ENCODE measurements at places on chromosomes 5 and 9. TPM values are rescaled to one million over a fixed set of nuclear protein-coding genes. Genes with fewer than 3 reads are reported as not detected.
A peak's percentile ranks its signal among the peaks of the same experiment; 100 is the strongest.

DNA sequence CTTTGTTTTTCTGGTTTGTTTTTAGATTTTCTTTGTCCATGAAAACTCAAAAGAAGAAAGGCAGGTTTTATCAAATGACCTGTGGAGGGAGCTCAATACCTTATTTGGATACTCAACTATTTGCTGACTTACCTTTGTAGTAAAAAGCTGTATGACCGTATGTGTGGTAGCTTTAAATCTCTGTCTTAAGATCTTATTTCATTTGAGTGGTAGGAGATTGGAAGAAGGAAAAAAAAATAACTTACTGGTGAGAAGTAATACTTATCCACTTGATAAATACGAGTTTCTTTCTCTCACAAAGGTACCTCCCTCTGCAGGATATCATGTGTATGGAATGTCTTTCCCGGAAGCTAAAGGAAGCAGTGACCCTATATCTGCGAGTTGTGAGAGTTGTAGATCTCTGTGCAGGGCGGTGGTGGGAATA, 15.0 kb downstream of the FBXO38 start:
- DNase-seq: no peak

GRCh38 chr9:84667571-84668195, 1.8 kb upstream of the NTRK2 start:
- DNase-seq: no peak

GRCh38 chr9:79800578-79800977, 228.8 kb downstream of the TLE4 start:
- DNase-seq: no peak

DNA sequence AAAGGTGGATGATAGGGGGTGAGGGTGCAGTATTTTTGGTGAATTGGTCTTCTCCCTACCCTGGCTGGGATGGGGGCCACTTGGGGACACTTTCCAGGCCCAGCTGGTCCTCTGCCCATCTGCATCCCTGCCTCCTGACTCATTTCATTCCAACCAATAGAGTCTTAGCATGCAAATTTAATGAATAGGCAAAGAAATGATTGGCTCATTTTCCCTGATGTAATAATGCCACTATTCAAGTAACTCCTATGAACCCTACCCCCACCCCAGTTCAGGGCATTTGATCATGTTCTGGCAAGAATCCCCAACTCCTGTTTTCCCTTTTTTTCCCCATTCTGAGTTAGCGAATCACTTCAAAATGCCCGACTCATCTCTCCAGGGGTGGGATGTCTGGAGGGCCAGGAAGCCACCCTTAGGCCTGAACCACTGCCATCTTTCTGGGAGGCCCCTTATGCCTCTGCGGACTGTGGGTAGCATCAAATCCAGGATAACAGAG, 56.7 kb downstream of the PCDH1 start:
- no peak for DNase-seq

GRCh38 chr5:138990986-138991590, 116.0 kb upstream of the LRRTM2 start:
- DNase-seq: peak; percentile 11

DNA sequence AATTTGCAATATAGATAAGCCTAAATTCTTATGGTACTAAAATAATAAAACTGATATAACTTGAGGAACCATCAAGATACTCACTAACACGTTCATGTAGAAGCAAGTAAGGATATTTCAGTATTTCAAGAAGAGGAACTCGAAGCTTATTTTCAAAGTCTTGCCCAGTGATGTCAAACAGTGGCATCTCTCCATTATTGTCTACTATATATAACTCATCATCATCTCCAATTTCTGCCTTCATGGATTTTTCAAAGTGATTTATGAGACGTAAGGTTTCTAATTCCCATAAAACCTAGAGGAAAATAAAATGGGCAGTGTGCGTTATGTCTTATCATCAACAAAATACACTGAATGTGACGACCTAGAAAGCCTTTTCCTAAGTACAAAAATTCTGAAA, 8.6 kb downstream of the SETX start:
- no peak for DNase-seq

- no peak for DNase-seq
Measured at GRCh38 chr5:140003519-140003918, 39.6 kb downstream of the NRG2 start.

GRCh38 chr5:53739111-53739510, 178.7 kb downstream of the NDUFS4 start:
- DNase-seq: no peak

DNA sequence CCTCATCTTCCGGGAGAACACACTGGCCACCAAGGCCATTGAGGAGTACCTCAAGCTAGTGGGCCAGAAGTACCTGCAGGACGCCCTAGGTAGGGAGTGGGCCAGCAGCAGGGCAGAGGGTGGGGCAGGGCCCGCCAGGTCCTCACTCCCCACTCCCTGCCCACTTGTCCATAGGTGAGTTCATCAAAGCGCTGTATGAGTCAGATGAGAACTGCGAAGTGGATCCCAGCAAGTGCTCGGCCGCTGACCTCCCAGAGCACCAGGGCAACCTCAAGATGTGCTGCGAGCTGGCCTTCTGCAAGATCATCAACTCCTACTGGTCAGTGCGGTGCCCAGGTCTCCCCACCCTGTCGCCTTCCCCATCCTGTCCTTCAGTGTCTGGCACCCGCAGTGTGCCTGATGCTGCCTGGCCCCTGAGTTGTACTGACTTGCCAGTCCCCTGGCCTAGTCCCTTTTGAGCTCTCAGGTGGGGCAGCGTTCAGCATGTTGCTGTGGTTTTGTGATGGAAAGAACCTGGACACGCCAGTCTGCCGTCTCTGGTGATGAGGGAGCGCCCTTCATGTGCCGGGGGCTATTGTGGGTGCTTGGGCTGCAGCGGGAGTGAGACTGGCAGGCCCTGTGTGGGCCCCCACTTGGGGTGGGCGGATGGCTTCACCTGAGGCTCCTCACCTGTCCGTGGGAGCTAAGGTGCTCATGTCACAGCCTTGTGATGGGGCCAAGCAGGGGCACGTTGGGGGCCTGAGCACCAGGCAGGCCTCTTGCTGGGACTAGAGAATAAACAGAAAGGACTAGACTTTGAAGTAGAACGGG, 112.3 kb downstream of the DAB2IP start:
- DNase-seq: no peak

DNA sequence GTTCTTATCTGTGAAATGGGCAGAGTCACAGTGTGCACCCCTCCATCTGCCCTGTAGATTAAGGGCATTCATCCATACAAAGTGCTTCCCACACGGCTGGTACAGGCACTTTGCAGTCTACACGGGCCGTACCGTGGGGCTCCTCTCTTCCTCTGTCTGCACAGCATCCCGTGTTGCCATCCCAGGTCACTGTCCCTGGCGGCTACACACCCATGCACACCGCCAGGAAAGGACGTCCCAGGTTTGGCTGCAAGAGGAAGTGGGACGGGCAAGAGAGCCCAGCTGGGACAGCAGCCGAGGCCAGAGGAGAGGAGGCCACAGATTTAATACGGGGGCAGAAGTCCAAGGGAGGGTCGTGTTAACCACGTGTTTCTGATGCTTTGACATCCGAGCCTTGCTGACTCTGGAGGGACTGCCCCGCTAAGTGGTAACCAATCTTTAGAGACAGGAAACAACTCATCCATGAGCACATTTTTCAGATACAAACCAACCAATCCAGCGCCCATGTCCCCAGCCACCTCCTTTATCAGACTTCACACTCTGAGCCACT, 120.0 kb downstream of the ZNF354C start:
- DNase-seq: no peak

DNA sequence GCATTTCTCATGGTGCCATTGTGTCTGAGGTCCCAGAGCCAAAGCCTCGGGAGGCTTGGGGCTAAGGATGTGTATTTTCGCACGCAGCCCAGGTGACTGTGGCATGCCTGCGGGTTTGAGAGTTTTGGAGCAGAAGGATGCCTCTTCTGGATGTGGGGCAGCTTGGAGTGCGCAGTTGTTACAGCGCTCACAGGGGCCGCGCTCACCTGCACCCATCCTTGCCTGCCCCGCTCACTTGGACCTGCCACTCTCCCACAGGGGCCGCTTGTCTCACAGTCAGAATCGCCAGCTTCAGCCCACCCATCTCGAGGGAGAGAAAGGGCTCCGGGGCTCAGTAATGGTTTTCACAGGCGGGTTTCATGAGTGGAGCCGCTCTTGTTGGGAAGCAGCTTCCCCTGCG, 132.9 kb downstream of the MVB12B start:
- DNase-seq: no peak

GRCh38 chr5:16837305-16837704, 98.8 kb downstream of the MYO10 start:
- DNase-seq: no peak

DNA sequence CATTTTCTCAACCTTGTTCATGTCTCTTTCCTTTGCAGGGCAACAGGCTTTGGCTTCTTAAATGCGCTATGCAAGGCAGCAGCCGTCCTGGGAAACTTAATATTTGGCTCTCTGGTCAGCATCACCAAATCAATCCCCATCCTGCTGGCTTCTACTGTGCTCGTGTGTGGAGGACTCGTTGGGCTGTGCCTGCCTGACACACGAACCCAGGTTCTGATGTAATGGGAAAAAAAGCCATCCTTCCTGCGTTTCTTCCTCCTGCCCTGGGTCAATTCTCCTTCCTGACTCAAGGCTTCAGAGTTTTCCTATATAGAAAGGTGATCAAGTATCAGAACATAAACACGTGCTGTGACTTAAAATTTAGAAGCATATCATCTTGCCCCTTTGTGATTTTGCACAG, 77.8 kb upstream of the IQGAP2 start:
- DNase-seq: no peak

DNA sequence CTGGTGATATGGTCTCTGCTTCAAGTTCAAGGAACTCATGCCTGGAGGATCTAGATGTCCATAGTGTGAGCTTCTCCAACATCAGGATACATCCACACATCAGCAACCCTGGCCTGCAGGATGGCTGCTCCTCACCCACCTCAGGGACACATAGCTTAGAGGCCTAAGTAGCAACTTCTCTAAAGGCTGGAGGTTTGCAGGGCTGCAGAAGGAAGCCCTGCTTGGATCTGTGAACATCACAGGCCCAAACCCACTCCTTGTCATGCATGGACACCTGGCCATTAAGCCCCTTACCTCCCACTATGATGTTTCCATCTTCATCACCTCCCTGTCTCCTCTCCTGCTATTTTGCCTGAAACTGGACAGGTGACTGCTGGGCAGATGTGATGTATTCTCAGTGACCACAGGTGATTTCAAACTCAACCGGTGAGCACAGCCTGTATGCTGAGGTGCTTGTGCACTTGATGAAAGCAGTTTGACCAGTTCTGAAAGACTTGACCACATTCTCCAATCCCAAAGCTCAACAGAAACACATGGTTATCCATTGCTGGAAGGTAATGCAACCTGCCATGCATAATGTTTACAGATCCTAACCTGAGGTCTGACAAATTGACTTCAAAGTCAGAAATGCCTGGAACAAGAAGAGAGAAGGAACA, 205.2 kb downstream of the FSTL4 start:
- DNase-seq: peak; percentile 64

GRCh38 chr9:136185596-136186366, 19.1 kb downstream of the LHX3 start:
- DNase-seq: no peak

- DNase-seq: no peak
Measured at GRCh38 chr5:135010502-135011354, 23.3 kb downstream of the PITX1 start.

- no peak for DNase-seq
Measured at GRCh38 chr9:110440172-110440571, 102.5 kb upstream of the TXNDC8 start.

- DNase-seq: no peak
Measured at GRCh38 chr9:6268826-6269397, 53.3 kb downstream of the IL33 start.

DNA sequence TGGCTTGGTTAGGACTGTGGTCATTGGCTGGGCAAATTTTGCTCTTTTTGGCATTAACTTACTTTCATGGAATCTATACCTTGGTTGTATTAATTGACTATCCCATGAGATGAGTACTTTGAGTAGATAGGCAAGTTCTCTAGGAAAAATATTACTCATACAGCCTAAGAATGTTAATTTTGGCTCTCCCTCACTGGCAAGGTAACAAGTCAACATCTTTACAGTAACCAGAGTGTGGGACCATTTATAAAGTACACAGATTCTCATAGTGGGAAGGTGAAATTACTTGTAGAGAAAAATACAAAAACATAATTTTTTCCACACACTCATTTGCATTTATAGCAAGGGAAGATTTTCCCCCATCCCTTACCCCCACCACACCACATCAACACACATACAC, 154.6 kb upstream of the ZNF608 start:
- no peak for DNase-seq

- DNase-seq: no peak
Measured at GRCh38 chr5:54363669-54364068, 53.3 kb upstream of the ARL15 start.

DNA sequence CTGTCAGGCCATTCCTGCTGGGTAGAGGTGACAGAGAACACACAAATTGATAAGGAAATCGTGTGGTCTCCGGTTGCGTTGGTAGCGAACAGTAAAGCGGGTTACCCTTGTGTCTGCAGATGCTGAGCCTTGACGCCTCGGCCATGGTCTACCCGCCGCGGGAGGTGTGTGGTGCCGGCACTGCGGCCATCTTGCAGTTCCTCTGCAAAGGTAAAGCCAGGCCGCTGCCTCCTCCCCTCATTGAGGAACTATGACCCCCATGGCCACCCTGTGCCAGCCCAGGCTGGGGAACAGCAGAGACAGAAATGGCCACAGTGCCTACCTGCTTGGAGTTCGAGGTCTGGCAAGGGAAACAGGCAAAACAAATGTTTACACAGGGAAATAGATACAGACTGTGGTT, 16.3 kb downstream of the LRSAM1 start:
- no peak for DNase-seq

Gene TLX3
- total RNA-seq: not detected

Gene PHPT1
- total RNA-seq: 38.1 TPM

Gene TRIM36
- 2.2 TPM for total RNA-seq

Gene SNX18
- 63.1 TPM for total RNA-seq

Gene NME5
- not detected for total RNA-seq

Gene CARD6
- 12.3 TPM for total RNA-seq

Gene TMC1
- not detected for total RNA-seq

Gene AJM1
- 1.2 TPM for total RNA-seq

Gene PCDHGA4
- 3.9 TPM for total RNA-seq

Gene ARHGEF37
- 17.7 TPM for total RNA-seq

Gene TIGD6
- 4.7 TPM for total RNA-seq

Gene HSPA4
- total RNA-seq: 37.6 TPM

All from vagina (tissue), 2 donors.